ENCODE measurements at places on chromosomes 16 and 17.
A peak's percentile ranks its signal among the peaks of the same experiment; 100 is the strongest.

DNA sequence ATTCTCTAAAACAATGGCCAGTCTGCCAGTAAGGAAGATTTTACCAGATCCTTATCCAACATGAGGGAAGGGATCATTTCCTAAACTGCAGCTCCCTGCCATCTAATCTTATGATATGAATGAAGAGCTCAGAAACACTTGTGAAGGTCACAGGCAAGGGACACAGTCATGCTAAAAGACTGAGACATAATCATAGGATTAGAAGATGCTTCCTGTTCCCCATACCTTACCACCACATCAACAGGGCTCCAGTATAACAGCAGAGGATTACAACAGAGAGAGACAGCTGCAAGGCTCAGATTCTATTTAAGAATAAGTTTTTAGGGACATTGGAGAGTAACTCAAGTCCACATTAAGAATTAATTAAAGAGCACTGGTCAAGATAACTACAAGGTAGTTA, 93.3 kb downstream of the BRIP1 start:
- no peak for DNase-seq

- DNase-seq: peak; percentile 46
These were observed at the start of gene B4GALNT2 for GRCh38 chr17:49132699-49133364. Gene B4GALNT2 (plus strand): TSS chr17:49132769. CDS start chr17:49132793, 24 bp downstream.

DNA sequence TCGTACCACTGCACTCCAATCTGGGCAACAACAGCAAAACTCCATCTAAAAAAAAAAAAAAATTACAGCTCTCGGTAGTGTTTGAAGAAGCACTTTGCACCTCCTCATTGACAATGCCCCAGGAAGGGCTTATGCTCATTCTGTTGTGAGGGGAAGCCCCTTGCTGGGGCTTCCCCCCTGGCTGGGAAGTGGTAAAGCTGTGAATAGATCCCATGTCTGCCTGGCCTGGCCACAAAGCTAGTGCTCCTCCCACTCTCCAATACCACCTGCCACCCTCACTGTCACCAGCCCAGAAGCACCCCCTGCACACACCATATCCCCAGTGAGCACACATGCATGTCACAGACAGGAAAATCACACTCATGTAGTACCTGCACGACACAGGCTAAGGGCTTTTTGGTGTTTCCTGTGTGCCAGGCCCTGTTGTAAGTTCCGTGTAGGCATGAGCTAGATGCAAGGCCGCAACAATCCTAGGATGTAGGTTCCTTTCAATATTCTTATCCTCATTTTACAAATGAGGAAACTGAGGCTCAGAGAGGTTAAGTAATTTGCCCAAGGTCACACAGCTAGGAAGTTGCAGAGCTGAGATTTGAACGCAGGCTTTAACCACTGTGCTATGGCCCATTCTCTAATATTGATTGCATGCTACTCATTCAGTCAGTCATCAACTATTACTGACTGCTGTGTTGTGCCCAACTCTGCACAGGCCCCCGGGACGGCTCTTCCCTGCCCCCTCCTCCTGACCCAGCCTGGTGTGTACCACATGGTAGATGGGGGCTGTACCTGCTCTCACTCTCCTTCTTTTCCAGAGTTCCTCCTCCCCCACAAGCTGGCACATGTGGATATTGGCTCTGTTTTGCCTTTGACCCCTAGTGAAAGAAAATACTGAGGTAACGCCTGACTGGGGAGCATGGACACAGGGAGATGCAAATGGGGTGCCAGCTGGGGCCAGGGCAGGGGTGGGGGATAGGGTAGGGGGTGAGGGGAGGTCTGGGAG, 11.9 kb upstream of the COL1A1 start:
- DNase-seq: peak; percentile 70

GRCh38 chr16:16092925-16093627, 130.2 kb downstream of the ABCC6 start:
- DNase-seq: no peak

DNA sequence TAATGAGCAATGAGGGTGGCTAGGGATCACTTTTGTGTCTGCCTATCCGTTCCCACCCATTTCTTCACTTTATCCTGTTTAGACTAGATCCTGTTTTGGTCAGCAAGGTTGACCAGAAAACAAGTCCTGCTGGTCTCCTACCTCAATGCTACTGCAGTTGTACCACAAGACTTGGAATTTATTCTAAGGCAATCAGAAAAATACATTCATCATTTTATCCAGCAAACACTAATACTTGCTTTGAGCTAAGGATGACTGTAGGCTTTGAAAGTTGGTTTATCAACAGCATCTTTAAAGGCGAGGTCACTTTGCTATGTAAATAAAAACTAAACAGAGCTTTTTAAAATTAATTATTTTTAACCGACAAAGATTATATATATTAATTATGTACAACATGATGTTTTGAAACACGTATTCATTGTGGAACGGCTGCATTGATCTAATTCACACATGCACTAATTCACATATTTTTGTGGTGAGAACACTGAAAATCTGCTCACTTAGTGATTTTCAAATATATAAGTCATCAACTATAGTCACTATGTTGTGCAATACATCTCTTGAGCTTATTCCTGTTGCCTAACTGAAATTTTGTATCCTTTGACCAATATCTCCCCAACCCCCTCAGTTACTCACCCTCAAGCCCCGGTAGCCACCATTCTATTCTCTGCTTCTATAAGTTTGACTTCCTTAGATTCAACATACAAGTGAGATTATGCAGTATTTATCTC, 125.9 kb upstream of the HS3ST3A1 start:
- DNase-seq: peak; percentile 18

- peak; percentile 63 for DNase-seq
These were observed 8.4 kb downstream of the TMEM95 start for GRCh38 chr17:7363311-7363710.

DNA sequence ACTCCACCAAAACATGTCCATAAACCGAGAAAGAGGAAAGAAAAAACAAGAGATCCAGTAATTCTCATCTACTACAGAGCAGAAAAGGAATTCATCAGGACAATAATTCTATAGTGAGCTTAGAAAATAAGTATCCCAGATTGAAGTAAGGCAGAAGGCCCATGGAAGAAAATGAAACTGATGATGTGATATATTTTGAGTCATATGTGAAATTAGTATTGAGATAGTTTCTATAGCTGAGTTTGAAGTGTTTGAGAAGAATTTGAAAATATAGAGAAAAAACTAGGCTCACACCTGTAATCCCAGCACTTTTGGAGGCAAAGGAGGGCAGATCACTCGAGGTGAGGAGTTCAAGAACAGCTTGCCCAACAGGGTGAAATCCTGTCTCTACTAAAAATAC, 19.7 kb downstream of the LUC7L3 start:
- no peak for DNase-seq
